Kidney glomerular epithelial cell (primary cell): ENCODE measurements at places on chromosomes 7 and 10.

GRCh38 chr7:158120316-158120715, 467.3 kb downstream of the PTPRN2 start:
- no peak for DNase-seq

GRCh38 chr7:24725554-24726241, 31.6 kb downstream of the GSDME start:
- DNase-seq = no peak

GRCh38 chr7:23014681-23015080, 751 bp upstream of the HYCC1 start:
- DNase-seq = no peak

- peak; percentile 81 for DNase-seq
Observed at GRCh38 chr10:58756130-58756719, 243.6 kb downstream of the BICC1 start.

GRCh38 chr7:109062798-109063197, 493.1 kb downstream of the DNAJB9 start:
- DNase-seq = no peak
